Effector memory CD4-positive, alpha-beta T cell (primary cell): ENCODE measurements at places on chromosomes 16 and 17.

GRCh38 chr17:76085066-76085730, 6.2 kb downstream of the ZACN start:
- DNase-seq = no peak

GRCh38 chr17:143785-144281, 6.5 kb downstream of the SCGB1C2 start:
- DNase-seq = peak; percentile 68

DNA sequence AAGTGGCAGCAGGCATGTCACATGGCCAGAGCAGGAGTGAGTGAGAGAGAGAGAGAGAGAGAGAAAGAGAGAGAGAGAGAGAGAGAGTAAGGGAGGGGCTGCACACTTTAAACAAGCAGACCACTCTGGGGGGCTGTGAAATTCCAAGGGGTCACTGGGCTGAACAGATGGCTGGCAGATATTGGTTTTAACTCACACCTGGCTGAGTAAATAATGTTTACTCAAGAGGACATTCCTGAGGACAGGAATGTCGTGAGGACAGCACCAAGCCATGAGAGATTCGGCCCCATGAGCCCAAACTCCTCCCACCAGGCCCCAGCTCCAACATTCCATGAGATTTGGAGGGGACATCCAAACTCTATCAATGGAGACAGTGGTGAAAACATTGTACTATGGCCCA, 269.7 kb downstream of the CBLN1 start:
- DNase-seq = no peak

DNA sequence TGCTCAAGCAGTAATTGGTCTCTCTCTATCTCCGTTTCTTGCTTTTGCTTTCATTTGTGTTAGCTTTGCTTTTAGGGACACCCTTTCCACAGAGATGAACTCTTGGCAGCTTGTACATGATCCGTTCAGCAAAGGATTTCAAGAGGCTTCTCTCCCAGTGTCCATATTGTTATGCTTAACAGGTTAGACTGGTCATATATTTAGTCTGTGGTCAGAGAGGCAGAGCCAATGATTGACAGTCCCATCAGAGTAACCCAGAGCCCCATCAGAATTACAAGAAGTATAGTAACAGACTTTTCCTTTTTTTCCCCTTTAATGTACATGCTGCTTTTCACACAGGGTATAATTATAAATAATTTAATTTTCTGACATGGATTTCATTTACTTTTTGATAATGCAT, 34.4 kb downstream of the GDPD1 start:
- DNase-seq = no peak

GRCh38 chr17:81470944-81471817, 41.4 kb downstream of the ACTG1 start:
- DNase-seq = no peak

DNA sequence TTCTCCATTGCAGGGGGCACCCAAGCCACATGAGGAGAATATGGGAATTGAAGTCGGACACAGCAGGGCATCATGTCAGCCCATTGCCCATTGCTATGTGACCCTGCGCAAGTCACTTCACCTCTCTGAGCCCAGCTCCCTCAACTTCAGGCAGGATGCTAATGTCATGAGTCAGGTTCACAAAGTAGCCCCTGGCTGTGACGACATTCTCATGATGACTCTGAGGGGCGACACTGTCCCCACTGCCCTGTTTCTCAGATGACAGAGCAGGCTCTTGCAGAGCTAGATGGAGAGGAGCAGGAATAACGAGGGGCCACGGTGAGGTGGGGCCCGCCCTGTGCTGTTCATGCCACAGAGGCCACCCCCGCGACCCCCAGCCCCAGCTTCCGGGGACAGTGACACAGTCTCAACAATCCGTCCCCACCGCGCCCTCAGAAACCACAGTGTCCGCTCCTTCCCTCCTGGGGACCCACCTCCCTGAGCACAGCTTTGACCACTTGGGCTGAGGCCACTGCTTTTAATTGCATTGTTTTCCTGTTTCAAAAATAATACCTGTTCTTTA, 13.2 kb upstream of the ZNF469 start:
- DNase-seq = no peak

- peak; percentile 25 for DNase-seq
Observed at GRCh38 chr17:59329176-59330052, 2.0 kb upstream of the YPEL2 start.

GRCh38 chr16:83137326-83137781, 510.6 kb downstream of the CDH13 start:
- DNase-seq = no peak

GRCh38 chr16:21214086-21214485, 2.7 kb upstream of the ZP2 start:
- DNase-seq = no peak

- no peak for DNase-seq
Observed at GRCh38 chr17:44307387-44308186, 814 bp upstream of the RUNDC3A start.

- DNase-seq = no peak
Observed at GRCh38 chr16:57306676-57307341, 22.3 kb upstream of the PLLP start.

GRCh38 chr16:85912211-85912974, 13.4 kb downstream of the IRF8 start:
- no peak for DNase-seq

GRCh38 chr17:58710948-58711552, 18.6 kb downstream of the RAD51C start:
- no peak for DNase-seq

DNA sequence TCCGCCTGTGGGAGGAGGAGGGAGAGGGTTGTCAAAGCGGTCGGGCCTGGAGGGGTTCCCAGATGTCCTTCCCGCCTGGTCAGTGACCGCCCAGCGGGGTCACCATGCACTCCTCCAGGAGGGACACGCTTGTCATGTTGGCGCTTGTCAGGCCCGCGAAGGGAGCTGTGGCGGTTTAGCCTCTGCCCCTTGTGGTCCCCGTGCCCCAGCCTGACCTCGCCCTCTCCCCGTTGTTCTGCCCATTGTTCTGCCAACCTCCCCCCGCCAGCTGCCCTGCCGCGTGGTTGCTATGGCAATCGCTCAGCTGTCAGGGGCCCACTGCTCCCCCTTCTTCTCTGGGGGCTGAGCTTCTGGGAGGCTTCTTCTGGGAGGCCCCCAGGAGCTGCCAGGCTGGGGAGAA, 146.4 kb upstream of the CIBAR2 start:
- no peak for DNase-seq

- no peak for DNase-seq
Observed at GRCh38 chr16:88770461-88771293, 14.3 kb downstream of the PIEZO1 start.

GRCh38 chr17:4221899-4222659, 41.7 kb downstream of the ANKFY1 start:
- no peak for DNase-seq

DNA sequence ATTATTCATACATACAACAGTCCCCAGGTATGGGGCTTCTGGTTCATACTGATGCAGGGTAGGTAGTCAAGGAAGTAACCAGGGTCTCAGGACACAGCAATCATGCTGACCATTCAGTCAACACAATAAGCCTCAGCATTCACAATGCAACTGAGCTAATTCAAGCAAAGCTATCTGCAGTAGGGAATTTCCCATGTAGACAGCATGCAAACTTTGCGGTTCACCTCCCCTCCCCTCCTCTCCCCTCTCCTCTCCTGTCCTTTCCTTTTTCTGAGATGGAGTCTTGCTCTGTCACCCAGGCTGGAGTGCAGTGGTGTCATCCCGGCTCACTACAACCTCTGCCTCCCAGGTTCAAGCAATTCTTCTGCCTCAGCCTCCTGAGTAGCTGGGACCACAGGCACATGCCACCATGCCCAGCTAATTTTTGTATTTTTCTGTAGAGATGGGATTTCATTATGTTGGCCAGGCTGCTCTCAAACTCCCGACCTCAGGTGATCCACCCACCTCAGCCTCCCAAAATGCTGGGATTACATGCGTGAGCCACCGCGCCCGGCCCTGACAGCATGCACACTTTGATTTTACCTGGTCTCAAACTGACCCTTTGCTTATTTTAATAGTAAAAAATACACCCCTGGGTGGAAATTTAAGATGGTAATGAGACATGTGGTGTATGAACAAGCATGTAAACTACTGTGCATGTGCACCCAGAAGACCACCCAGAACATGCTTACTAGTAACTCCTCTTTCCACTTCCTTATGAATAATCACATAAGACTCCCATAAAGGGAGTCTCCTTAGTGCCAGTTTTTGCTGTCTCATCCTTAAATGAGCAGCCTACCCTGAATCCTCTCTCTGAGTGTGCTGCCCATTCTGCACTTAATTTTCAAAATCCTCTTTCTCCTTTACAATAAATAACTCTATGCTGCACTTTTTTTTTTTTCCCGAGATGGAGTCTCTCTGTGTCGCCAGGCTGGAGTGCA, 9.3 kb upstream of the RNF135 start:
- DNase-seq = no peak

DNA sequence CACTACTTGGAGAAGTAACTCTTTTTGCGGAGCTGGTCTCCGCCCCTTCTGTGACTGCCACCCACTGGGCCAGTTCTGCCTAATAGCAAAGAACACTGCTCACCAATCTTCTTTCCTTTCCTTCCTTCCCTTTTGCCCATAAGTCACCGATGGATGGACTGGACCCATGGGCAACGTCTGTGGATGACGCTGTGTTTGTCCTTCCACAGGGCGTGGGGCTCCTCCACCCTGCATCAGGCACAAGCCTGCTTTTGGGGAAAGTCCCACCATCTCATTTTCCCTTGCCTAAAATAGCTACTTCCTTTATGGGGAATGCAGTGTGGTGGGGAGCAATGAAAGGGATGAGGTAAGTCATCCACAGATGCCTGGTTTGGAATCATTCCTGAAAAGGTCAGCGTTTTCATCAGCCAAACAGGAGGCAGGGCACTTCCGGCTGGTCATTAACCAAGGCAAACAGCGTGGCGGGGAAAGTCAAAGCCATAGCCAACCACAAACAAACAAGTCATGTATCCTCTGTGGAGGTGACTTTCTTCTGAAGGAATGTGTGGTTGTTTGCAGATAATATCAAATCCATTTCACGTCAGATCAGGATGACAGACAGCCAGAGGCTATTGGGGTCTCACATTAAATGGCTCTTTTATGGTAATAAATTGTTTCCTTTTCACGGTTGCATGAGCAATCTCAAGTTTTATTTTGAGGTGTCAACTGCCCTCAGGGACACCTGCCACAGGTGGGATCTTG, 30.7 kb upstream of the MED9 start:
- DNase-seq = no peak

DNA sequence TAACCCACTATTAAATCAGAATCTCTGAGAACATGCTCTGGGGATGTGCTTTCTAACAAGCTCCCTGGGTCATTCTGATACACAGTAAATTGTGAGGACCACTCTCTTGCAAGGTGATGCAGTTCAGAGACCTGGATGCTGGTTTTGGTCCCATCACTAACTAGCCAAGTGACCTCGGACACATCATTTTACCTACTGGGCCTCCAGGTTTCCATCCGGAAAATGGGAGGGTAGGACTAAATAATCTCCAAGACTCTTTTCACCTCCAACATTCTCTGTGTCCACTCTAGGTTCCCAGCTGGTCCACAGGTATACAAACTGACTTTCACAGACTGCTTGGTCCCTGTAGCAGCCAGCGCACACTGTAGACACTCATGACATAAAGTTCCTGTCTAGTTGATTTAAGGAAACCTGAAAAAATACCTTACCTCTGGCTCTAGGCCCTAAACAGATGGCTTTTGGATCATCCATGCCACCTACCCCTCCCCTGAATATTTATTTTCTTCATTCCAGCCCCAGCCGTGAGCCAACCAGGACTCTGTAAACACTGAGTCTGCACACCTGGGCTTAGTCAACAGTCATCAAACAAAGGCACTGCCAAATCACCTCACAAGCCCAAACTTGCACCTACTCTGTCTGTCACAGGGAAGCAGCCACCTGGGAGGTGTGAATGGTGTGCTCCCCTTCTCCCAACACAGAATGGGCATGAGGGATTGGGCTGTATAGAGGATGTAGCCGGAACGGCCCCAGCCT, 51.3 kb upstream of the MRPS23 start:
- no peak for DNase-seq

- DNase-seq = peak; percentile 42
Observed at GRCh38 chr16:15949210-15950160, at the start of gene ABCC1. Gene ABCC1 (plus strand): TSS chr16:15949616. CDS start chr16:15949752, 136 bp downstream.

GRCh38 chr16:81921085-81921814, 90.0 kb downstream of the SDR42E1 start:
- no peak for DNase-seq

DNA sequence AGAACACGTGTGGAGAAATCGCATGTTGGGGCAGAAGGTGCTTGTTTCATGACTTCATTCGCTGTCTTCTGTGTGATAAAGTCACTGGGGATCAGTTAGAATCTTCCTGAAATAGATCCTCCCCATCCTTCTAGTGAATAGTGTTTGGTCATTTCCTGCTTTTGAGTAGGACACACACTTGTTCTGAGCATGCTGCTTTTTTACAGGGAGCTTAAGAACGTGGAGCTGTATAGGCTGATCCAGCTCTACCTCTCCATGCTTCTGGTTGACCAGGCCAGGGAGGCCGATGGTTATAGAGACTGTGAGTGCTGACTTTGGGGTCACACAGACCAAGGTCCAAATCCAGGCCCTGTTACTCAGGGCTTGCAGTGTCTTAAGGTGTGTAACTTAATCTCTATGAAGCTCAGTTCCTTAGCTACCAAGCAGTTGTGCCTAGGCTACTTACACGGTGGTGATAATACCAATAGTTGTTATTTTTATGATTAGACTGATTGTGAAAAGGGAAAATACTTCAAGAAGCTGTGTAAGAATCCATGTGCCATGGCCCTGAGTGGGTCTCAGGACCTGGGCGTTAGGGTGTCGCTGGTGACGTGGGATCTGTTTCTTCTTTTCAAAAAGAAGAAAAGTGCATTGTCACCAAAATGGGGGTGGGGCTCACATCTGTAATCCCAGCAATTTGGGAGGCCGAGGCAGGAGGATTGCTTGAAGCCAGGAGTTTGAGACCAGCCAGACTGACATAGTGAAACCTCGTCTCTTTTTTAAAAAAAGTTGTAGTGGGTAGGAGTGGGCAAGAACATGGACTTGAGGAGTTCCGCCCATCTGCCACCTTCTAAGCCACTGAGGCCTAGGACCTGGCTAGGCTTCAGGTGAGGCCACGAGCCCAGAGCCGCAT, 64.1 kb upstream of the LGALS9 start:
- no peak for DNase-seq

DNA sequence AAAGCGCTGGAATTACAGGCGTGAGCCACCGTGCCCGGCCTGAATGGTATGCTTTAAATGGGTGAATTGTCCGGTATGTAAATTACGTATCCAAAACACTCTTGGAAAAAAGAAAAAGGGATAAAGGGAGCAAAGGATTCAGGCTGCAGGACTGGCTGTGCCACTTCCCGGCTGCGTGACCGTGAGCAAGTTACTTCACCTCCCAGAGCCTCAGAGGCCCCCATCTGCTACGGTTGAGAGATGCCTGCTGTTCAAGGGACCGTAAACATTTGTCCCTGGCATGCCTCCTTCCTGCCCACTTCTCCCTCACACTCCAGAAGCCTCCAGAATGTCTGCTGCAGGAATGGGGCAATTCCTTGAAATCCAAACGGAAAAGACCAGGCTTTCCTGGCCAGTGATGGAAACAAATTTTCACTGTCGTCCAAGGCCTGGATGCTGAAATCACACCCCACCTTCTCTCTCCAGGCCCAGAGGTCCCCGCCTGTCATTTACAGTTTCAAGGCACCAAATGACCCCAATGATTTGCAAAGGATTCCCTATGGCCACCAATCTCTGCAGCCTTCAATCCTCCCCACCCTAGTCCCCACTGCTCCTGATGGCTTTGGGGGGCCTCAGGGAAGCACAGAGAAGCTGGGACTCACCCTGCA, 22.9 kb upstream of the LITAF start:
- no peak for DNase-seq
